Hindlimb muscle (tissue), 1 donor: ENCODE measurements at places on chromosomes 16 and 17. TPM values are rescaled to one million over a fixed set of nuclear protein-coding genes. Genes with fewer than 3 reads are reported as not detected.
A peak's percentile ranks its signal among the peaks of the same experiment; 100 is the strongest.

ZC3H18 gene
- 34.0 TPM for polyA plus RNA-seq

HNF1B gene
- not detected for polyA plus RNA-seq

DNA sequence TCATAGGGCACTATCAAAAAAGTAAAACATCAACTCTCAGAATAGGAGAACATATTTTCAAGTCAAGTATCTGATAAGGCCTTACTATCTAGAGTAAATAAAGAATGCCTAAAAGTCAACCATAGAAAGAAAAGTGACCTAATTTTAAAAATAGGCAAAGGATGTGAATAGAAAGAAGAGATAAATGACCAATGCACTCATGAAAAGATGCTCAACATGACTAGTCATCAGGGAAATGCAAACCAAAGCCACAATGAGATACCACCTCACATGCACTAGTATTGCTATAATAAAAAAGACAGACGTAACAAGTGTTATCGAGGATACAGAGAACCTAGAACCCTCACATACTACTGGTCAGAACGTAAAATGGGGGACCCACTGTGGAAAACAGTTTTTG lies 90.8 kb downstream of the DYNLRB2 start:
- no peak for DNase-seq

- DNase-seq = no peak
Measured at GRCh38 chr17:73187203-73187769, 5.6 kb upstream of the COG1 start.

- DNase-seq = no peak
Measured at GRCh38 chr17:27293359-27293897, 486 bp upstream of the WSB1 start.

DNA sequence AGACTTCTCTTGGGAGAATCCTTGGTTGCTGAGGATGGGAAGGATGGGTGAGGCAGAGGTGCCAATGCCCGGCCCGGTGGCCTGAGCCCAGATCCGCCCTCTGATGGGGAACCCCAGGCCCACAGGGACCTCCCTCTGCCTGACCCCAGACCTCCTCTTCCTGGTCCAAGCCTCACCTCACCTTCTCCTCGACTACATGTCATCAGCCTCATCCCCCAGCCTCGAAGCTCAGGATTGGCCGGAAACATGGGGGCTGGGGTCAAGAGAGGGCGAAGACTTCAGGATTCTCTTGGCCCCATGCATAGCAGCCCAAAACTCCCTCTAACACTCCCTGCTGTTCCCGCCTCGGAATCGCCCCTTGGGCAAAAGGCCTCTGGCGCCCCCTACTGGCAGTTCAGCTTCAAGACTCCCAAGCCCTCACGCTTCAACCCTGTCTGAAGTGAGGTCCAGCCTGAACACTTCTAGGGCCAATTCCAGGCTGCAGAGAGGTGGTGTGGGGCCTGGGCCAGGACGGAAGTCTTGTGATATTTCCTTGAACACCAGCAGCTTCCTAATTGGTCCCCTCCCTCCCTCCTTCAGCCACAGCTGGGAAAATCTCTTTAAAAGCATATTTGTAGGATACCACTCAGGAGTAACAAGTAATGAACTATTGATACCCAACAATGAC lies 47.2 kb downstream of the ARHGAP27 start:
- DNase-seq = peak; percentile 82

DNA sequence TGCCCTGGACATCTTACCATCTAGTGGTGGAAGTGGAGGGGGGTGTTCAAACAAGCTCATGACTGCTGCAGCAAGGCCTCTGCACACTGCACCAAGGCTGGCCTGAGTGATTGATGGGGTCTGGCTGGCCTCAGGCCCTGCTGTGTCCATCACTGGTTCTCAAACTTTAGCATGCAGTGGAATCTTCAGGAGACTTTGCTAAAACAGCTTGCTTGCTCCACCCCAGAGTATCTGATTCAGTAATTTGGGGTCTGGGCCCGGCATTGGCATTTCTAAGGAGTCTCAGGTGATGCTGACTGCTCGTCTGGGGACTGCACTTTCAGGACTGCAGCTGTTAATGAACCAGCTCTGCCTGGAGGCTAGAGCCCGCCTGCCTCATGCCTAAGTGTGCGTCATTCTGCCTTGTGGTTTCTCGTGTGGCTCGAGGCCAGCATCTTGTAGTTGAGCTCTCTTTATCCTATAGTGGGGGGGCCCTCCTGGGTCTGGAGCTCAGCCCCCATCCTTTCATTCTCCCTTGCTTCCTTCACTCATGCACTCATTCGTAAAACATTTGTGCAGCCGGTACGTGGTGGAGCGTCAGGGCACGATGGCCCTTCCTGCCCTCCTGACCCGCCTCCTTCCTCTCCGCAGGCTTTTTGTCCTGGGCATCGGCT lies 4.1 kb downstream of the MGAT5B start:
- DNase-seq = no peak

DNA sequence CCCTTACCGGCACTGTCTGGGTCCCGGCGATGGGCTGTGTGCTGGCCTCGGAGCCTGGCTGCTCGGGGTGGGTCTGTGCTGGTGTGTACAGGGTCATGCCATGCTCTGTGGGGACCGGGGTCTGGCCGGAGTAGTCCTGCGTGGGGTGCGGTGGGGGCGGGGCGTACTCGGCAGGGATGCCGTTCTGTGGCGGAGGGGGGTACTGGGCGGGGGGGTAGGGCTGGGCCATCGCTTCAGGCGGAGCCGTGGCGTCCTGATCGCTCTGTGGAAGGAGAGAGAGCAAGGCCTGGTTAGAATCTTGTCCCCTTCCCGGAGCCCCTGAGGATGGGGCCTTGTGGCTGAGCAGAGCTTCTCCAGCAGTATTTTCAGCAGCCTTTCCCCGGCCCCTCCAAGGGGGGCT lies 40.9 kb downstream of the ENGASE start:
- DNase-seq = no peak

- no peak for DNase-seq
Measured at GRCh38 chr17:27644586-27644985, 13.6 kb downstream of the LGALS9 start.

GP1BA gene
- polyA plus RNA-seq = 0.88 TPM

THAP11 gene
- polyA plus RNA-seq = 27.0 TPM

DNA sequence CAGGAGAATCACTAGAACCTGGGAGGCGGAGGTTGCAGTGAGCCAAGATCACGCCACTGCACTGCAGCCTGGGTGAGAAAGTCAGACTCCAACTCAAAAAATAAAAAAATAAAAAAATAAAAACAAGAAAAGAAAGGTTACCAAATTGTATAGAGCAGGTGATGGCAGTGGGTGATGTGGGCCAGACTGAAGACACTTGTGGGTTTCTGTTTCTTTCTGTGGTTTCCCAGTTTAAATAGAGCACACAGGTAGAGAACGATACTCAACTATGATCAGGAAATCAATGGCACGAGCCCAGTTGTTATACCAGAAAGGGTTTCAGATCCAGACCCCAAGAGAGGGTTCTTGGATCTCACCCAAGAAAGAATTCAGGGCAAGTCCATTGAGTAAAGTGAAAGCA lies 32.6 kb downstream of the NUBP1 start:
- DNase-seq = no peak

DNA sequence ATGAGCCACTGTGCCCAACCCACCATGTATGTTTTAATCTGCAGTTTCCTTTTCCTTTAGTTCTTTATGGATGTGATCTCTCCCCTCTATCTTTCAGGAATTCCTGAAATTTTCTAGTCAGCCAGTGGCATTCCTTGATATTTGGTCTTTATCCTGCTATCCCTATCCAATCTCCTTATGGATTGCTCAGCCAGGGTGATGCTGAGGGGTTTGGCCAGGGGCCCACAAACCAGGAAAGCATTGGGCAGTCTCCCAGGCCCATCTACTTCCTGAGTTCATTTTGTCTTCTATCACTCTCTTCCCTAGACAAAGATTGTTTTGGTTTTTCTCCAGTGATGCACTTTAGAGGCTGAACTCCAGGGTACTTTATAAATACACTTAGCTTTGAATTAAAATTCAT lies 115.9 kb downstream of the KATNIP start:
- DNase-seq = no peak

DNA sequence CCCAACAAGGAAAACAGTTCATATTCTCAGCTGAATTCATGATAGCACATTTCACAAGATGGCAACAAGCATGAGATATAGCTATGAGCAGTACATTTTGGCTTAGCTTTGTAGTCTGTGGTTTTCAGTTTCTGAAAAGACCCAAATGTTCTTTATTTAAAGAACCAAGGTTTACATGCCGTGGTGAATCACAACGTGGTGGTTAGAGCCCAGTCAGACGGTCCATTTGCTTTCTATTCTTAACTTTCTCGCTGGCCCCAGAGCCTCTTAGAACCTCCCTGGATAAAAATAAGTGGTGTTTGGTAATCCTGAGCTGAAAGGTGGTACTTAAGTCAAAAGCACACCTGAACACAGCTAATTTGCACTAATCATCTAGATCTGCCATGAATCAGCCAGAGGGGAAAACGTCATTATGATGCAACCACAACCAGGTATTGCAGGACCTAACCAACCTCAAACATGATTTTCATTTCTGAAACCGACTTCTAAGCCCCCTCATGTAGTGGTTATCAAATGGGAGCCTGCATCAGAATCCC lies 18.6 kb upstream of the HAPSTR1 start:
- DNase-seq = no peak

PKMYT1 gene
- polyA plus RNA-seq = 11.4 TPM

GUCY2D gene
- polyA plus RNA-seq = 0.15 TPM

DNA sequence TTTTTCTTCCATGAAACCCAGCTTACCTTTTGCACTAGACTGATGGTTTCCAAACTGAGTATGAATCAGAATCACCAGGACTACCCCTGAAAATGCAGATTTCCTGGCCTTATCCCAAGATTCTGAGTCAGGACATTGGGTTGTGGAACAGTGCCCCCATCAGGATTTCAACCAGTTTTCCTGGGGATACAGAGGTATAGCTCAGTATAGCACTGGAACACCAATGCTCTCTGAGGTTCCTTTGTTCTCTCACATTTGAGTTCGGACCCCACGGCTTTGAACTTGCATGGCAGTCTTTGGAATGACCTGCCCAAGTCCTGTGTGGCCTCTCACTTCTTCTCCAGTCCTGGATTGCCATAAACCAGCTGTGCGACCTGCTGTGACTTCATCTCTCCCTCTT lies 12.8 kb upstream of the CCL8 start:
- DNase-seq = no peak

DNA sequence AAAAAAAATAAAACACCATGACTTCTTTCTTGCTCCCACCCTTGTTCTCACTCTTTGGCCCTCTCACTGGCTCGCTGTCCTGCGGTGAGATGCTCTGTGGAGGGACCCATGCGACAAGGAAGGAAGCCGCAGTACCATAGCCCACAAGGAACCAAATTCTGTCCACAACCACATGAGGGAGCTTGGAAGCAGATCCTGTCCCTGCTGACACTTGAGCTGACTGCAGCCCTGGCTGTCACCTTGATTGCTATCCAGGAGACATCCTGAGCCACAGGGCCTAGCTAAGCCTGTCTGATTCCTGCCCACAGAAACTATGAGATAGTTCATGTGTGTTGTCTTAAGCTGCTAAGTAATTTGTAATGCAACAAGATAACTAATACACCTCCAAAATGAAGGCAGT lies 4.8 kb upstream of the MT2A start:
- DNase-seq = no peak

KRT37 gene
- not detected for polyA plus RNA-seq

DNA sequence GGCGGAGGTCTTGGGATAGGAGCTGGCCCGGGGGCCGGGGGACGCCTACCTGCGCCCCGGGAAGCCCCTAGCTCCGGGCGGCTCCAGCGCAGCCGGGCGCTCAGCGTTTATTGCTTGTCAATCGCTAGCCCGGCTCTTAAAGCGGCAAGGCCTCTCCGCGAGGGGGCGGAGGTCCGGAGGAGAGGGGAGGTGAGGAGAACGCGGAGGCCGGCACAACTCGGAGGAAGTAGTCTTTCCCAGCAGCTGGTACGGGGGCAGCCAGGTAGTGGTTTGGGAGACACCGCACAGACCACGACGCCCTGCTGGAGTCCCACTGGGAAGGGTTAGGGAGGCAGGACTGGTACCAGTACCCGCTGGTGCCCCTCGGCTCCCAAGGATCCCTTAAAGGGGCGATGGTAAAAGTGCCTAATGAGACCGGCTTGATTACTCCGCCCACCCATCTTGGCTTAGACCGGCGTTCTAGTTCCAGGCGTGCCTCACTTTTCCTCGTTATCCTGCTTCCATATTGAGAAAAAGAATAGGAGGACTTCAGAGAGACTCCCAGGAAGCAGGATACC lies at the start of gene MPP2:
TSS of gene MPP2 (minus strand) at position 112 of the 557 bp plus-strand sequence. CDS start 3,076 bp downstream, outside the sequence.
- peak; percentile 91 for DNase-seq

DNA sequence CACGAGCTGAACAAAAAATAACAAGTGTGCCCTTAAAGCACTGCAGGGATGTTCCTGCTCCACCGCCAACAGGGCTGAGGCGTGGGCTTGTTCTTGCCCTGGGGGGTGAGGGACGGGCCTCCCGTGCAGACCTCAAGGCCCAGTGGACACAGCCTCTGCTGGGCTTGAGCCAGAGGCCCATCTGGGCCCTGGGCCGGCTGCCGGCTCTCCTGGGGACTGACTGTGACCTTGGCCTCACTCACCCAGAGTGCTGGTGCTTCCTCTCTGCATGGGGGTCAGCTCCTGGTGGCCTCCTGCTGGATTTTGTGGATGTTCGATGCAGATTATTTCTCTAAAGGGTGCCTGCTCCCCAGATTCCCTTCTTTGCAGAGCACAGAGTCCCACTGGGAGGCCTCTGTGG lies 54.2 kb upstream of the CDR2 start:
- no peak for DNase-seq

DNA sequence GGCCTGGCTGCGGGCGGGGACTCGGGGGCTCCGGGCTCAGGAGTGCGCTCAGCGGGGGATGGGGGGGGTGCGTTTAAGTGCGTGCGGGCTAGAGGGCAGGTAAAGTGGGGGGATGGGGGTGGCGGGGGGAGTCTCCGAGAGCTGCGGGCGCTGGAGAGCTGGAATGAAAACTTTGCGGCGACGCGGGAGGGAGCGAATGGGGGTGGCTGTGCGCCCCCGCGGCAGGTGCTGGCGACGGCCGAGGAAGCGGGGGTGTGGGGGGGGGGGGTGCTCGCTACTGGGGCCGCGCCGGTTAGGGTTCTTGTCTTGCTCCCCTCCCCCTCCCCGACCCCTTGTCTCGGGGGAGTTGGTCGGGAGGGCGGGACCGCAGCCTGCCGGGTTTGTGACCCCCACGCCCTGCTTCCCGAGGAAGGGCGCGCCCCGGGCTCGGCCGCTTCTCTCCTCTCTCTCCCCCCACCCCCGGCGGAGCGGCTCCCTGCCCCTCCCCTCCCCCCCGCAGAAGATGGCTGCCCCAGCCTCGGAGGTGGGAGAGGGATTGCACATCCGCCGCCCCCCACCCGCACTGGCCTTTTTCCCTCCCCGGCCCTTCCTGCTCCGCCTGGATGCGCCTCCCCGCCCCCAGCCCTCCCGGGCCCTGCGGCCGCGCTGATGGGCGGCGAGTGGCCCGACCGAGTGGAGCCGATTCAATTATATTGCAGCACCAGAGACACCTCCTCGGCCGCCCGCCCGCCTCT lies 649 bp downstream of the GSE1 start:
- no peak for DNase-seq

DNA sequence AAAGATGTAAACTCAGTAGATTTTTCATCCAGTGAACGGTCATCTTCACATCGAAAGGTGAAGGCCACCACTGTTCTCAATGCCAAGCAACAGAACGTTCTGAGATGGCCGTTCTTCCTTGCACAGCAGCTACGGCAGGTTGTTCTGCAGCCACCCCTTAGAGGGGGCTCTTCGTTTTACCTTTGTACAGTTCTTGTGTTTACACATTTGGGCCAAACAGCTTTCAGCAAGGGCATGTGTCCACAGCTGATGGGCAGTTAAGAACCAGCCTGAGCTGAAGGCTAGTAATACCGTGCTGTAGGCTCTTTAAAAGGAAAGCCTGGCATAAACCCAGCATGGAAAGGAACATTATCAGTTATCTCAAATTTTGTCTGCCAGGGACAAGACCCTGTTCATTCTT lies 15.9 kb downstream of the PLD6 start:
- no peak for DNase-seq

GRCh38 chr16:30355954-30356308 lies 823 bp upstream of the CD2BP2 start:
- DNase-seq = no peak
